ENCODE measurements at places on chromosomes 13 and 19.

DNA sequence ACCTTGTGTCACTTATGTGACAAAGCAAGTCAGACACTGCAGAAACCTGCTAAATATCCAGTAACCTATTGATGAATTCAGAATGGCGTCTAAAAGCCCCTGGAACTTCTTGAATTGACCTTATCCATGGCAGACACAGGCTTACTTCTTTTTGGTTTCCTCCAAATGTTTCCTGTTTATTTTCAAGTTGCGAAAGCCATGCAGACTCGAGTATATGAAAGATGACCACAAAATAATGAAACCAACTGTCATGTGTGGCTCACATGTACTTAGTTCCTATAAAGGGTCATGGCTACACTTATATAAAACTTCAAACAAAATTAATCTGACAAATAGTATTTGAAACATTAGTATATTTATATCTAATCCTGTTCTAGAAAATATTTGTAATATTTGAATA lies 113.1 kb upstream of the FNDC3A start:
- DNase-seq, result no peak

- peak; percentile 61 for DNase-seq
These were observed 6.9 kb downstream of the KCTD12 start for GRCh38 chr13:76879203-76879882.

DNA sequence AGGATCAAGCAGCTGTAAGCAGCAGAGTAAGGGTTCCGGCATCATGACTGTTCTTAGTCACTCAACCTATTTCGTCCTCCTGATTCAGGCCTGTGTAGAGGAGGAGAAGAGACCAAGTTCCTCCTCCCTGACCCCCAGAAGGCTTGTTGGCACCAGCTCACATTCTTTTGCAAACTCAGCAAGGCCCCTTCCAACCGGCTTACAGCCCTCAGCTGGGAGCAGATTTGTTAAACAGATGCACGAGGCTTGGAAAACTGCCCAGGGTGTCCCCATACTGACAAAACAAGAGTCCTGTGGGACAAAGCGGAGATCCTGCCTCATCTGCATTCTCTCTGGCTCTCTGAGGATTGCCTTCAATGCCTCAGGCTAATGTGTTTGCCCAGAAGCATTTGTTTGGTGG lies 113.2 kb upstream of the SOX21 start:
- DNase-seq, result no peak

DNA sequence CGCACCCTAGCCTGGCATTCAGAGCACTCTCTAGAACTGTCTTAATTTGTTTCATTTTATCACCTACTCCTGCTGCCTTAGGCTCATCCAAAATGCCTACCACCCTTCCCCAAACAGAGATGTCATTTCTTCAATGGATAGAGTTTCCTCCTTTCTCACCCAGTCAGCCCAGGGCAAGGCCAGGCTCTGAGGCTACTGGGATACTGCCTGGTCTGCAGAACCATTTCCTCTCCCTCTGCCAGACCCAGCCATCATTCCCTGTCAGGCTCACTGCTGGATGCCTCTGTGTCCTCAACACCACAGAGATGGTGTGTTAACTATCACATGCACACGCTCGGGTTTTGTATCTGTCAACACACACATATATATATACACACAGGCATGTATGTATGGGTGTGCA lies 47.2 kb downstream of the C13orf42 start:
- no peak for DNase-seq

All from GM20000 (cell line).